Purkinje cell (primary cell): ENCODE measurements at places on chromosomes 16 and 17. TPM values are rescaled to one million over a fixed set of nuclear protein-coding genes. Genes with fewer than 3 reads are reported as not detected.

LCAT gene
- polyA plus RNA-seq: 42.9 and 103 TPM in 2 replicates

DPH1 gene
- 3.1 and 22.5 TPM in 2 replicates for polyA plus RNA-seq

CCL13 gene
- polyA plus RNA-seq: not detected in 2 replicates

ACD gene
- polyA plus RNA-seq: 7.5 and 13.0 TPM in 2 replicates

ESRP2 gene
- not detected in 2 replicates for polyA plus RNA-seq

C16orf92 gene
- polyA plus RNA-seq: 0.36 TPM in 2 replicates

KRTAP9-8 gene
- not detected in 2 replicates for polyA plus RNA-seq

NAA60 gene
- 90.2 and 142 TPM in 2 replicates for polyA plus RNA-seq

PRSS8 gene
- polyA plus RNA-seq: not detected in 2 replicates

ACSM5 gene
- polyA plus RNA-seq: 0.62 and 2.9 TPM in 2 replicates

RGS11 gene
- 2.8 and 2.9 TPM in 2 replicates for polyA plus RNA-seq

KRTAP2-1 gene
- polyA plus RNA-seq: not detected in 2 replicates
